ENCODE measurements at places on chromosomes 12 and 14.

- DNase-seq = no peak
Observed at GRCh38 chr12:546265-546919, 86.7 kb downstream of the B4GALNT3 start.

DNA sequence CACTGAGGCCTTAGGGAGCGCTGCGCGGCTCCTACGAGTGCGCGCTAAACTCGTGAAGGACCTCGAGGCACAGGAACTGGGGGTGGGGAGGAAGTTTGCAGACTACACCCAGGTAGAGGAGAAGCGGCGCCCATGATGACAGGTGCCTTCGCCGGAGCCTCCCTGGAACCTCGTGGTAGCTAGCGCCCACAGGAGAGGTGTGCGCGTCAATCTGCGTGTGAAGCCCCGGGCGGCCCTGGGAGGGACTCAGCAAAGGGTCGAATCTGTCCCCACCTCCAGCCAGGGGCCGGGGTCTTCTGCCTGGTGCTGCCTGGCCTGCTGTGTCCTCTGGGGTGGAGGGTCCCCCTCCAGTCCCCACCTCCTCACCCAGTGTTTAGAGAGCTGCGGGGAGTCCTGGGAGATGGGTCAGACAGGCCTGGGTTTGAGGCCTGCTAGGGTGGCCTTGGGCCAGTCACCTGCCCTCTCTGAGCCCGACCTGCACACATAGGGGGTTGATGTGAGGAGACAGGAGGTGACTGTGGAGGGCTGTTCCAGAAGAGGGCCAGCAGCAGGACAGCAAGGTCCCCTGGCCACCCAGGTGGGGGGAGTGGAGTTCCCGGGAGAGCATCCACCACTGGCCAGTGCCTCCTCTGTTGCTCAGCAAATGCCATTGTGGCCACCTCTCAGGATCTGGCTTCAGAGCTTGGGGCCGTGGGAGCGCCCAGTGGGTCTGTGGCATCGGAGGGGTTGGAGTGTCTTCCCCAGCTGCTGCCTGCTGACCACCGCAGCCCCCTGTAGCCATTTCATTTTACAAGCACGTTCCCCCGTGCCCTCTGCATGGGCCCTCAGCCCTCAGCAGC lies 20.2 kb upstream of the KIF26A start:
- peak; percentile 7 for DNase-seq

DNA sequence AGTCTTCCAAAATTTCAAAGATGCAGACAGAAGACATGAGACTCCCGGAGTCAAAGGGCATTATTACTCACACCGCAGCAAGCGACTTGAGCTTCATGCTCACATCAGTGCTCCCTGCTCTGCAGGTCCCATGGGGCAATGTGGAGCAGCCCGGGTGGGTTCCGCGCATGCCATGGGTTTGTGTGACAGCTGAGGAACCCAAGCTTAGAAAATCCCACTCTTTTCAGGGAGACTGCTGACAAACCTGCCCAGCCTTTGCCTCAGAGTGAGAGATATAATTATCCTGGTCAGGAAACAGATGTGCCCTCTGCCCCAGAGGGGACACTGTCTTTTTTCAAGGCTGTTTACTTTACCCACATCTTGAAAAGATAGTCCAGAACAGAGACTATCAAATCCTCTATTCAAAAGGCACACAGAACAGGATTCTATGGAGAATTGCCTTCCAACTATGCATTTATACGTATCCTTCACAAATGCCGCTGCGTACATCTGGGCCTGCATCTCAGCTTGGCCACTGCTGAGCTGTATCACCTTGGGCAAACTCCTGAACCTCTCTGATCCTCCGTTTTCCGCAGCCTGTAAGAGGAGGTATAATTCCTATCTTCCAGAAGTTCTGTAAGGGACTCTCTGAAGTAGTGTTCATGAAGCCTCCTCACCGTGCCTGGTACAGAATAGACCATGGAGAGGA lies 16.0 kb downstream of the C14orf132 start:
- no peak for DNase-seq

DNA sequence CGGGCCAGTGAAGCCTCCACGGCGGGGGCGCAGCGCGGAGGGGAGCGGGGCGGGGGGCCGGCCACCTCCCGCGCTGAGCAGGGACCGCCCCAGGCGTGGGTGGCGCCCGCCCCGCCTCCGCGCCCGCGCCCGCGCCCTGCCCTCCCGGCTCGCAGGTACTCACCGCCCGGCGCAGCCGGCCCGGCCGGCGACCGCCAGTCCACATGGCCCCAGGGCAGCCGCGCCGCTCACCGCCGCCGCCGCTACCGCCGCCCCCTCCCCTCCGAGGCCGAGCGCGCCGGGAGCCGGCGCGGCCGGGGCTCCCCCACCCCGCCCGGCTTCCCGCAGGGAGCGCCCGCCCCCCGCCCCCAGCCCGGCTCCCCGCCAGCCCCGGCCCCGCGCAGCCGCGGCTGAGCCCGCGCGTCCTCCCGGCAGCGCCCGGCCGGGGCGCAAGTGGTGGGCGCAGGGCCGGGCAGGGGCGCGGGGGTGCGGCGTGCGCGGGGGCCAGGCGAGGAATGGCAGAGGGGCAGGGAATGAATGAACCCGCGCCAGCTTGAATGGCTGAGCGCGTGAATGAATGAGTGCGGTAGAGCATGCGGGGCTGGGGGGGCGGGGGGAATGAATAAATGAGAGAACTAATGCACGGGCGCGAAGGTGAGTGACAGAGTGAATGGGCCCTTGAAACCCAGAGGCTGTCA lies at the start of gene BEGAIN:
Gene BEGAIN (minus strand): TSS at position 332 of the 677 bp plus-strand sequence. CDS start 127 bp downstream, at position 205.
- DNase-seq = no peak

GRCh38 chr12:52539083-52539820 lies 13.7 kb downstream of the KRT71 start:
- no peak for DNase-seq

- no peak for DNase-seq
Observed at GRCh38 chr14:55454264-55455002, 14.0 kb upstream of the TBPL2 start.

GRCh38 chr12:123731596-123731995 lies 19.4 kb downstream of the ATP6V0A2 start:
- DNase-seq = no peak

GRCh38 chr12:65098364-65098763 lies 22.7 kb downstream of the WIF1 start:
- DNase-seq = no peak

- DNase-seq = no peak
Observed at GRCh38 chr14:33943096-33943883, 7.6 kb downstream of the EGLN3 start.

GRCh38 chr12:47080725-47081502 lies 1.2 kb upstream of the AMIGO2 start:
- DNase-seq = peak; percentile 64

- no peak for DNase-seq
Observed at GRCh38 chr12:105272152-105272551, 36.2 kb upstream of the APPL2 start.

DNA sequence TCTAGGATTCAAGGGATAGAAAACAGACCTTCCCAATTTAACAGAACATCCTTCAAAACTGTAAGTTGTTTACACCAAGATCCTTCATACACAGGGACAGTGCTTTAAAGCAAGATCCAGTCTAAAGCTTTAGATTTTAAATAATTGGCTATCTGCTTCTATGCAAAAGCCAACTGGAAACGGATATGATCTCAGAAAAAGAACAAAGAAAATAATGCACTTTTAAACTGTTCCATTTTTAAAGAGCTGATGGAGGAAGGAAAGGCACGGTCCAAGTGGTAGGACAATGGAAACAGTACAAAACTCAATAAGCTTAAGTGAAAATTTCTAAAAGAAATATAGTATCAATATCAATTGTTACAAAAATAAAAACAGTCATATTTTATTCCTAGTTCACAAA lies 27.7 kb downstream of the LRP6 start:
- no peak for DNase-seq

DNA sequence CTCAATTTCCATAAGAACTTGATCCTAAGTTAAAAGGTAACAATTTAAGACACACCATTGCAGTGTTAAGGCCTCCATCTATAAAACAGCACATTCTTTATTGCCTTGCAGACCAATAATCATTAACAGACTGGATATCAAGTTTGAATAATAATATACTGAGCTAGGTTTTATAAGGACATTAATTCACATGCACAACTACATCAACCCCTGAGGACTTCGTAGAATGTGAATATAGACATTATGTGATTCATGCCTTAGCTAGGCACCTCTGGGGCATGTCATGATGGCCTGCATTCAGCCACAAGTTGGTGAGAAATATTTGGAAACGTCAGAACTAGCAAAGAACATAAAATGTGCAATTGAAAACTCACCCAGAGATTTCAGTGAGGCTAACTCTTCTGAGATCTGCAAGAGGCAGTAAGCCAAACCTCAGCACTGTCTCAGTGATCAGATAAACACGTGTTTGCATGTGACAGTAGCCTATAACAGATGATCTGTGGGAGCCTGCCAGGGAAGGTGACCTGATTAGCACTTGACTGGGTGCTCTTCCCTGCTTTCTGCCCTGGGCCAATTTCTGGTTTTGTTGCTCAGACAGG lies 492.2 kb downstream of the FLRT2 start:
- DNase-seq = no peak

- DNase-seq = peak; percentile 25
Observed at GRCh38 chr14:56491299-56492285, 88.0 kb upstream of the TMEM260 start.

DNA sequence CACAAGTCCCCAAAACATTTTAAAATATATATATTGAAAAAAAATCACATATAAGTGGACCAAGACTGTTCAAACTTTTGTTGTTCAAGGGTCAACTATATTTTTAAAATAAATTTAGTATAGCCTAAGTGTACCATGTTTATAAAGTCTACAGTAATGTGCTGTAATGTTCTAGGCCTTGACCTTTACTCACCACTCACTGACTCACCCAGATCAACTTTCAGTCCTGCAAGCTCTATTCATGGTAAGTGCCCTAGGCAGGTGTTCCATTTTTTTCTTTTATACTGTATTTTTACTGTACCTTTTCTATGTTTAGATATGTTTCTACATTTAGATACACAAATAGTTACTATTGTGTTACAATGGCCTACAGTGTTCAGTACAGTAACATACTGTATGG lies 23.4 kb upstream of the TMTC1 start:
- DNase-seq = no peak

- DNase-seq = peak; percentile 55
Observed at GRCh38 chr14:31937730-31938346, 139.3 kb upstream of the ARHGAP5 start.

GRCh38 chr12:52225752-52226151 lies 7.3 kb upstream of the KRT7 start:
- no peak for DNase-seq

DNA sequence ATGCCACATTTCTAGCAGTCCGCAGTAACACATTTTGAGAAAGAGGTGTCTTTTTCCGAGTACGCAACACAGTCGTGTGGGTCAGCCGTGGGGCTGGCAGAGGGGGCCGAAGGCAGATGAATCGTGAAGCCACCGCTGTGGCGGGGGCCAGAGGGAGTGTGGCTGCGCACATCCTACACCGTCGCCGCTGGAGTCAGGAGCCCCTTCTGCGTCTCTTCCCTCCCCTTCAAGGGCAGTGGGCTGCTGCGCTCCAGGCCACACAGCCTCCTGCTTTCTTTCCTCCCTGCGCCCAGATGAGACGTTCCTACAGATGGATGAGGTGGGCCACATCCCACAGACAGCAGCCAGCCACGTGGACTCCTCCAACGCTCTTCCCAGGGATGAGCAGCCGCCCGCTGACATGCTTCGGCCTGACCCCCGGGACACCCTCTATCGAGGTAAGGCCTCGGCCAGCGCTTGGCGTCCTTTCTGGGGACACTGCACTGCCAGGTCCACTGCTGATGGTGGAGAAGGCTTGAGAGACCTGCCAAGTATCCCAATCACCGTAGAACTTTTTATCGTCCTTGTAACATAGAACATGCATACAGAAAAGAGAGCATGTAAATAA lies 89.8 kb downstream of the B4GALNT3 start:
- DNase-seq = no peak

GRCh38 chr12:5258926-5259325 lies 173.0 kb upstream of the NTF3 start:
- DNase-seq = no peak

- no peak for DNase-seq
Observed at GRCh38 chr12:55034218-55034617, 14.4 kb downstream of the NEUROD4 start.

DNA sequence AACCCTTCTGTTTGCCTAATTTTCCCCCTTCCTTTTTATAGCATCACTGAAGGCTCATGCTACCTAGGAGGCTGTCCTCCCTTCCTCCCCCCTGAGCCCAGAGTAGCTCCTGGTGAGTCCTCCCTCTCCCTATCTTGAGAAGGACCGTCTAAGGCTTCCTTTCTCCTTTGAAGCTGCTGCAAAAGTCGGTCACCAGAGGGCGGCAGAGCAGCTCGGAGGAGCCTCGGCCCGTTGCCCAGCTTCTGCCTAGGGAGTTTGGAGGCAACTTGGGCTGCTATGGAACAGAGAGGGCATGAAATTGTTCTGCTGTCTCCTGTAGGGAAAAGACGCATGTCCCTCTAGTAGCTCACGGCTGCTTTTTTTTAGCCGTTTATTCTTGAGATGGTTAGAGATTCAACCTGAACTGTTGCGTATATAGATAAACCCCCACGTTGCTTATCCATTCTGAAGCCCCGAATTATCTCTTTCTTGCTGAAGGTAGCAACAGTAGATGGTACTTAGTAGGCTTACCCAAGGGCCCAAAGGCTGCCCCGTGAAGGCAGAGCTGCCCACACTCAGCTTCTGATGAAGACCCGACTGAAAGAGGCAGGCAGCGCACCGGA lies 5.7 kb downstream of the WNT5B start:
- peak; percentile 81 for DNase-seq

DNA sequence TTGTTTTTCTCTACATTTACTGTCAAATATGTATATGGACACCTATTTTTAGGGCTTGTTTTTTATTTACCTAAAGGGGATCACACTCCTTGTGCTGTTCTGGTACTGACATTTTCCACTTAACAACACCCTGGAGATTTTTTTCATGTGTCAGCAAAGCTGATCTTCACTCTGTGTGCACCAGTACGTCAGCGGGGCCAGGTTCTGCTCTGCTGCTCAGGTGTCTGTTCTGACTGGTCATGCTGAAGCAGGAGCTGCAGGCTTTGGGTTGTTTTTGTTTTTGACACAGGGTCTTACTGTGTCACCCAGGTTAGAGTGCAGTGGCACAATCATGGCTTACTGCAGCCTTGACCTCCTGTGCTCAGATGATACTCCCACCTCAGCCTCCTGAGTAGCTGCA lies 81.9 kb upstream of the CCND2 start:
- no peak for DNase-seq

DNA sequence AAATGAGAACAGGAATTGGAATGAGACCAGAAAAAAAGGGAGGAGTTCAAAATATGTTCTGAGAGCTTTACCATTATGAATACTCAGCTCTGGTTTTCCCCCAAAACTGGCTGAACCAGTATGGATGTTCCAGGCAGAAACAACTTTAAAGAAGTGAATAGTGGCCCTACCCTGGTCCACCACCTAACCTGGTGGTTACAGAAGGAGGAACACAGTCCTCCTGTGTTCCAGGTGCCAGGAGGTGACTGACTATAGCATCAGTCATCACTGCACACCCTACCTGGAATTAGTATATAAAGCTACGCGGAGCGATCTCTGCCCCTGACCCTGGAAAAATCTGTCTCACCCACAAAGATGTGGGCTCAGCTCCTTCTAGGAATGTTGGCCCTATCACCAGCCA lies at the start of gene A2ML1:
Gene A2ML1 (plus strand): TSS at position 324 of the 400 bp plus-strand sequence. CDS start 31 bp downstream, at position 355.
- no peak for DNase-seq

Data from heart right ventricle (tissue), 16 donors.